ENCODE measurements at places on chromosomes 3 and 15. TPM values are rescaled to one million over a fixed set of nuclear protein-coding genes. Genes with fewer than 3 reads are reported as not detected.

Gene TUBGCP5
- total RNA-seq: 39.6 TPM

Gene TMEM40
- not detected for total RNA-seq

Gene CHRFAM7A
- 7.6 TPM for total RNA-seq

Gene SHF
- total RNA-seq: 18.7 TPM

Gene GATM
- total RNA-seq: 27.6 TPM

Gene MTHFS
- 6.2 TPM for total RNA-seq

Gene FEM1B
- 31.1 TPM for total RNA-seq

Gene SLC2A2
- not detected for total RNA-seq

Gene EFCC1
- total RNA-seq: 1.4 TPM

Gene EPB42
- total RNA-seq: not detected

Gene RTP1
- total RNA-seq: 0.27 TPM

Gene ISLR
- 323 TPM for total RNA-seq

Gene CHCHD4
- 7.5 TPM for total RNA-seq

Gene CTSH
- 136 TPM for total RNA-seq
